ENCODE measurements at places on chromosomes 4 and X.

- DNase-seq: no peak
These were observed 47.4 kb downstream of the ATXN3L start for GRCh38 chrX:13272426-13272825.

GRCh38 chrX:137847376-137847775, 281.4 kb downstream of the ZIC3 start:
- no peak for DNase-seq

GRCh38 chr4:10783351-10783750, 98.8 kb upstream of the CLNK start:
- no peak for DNase-seq

DNA sequence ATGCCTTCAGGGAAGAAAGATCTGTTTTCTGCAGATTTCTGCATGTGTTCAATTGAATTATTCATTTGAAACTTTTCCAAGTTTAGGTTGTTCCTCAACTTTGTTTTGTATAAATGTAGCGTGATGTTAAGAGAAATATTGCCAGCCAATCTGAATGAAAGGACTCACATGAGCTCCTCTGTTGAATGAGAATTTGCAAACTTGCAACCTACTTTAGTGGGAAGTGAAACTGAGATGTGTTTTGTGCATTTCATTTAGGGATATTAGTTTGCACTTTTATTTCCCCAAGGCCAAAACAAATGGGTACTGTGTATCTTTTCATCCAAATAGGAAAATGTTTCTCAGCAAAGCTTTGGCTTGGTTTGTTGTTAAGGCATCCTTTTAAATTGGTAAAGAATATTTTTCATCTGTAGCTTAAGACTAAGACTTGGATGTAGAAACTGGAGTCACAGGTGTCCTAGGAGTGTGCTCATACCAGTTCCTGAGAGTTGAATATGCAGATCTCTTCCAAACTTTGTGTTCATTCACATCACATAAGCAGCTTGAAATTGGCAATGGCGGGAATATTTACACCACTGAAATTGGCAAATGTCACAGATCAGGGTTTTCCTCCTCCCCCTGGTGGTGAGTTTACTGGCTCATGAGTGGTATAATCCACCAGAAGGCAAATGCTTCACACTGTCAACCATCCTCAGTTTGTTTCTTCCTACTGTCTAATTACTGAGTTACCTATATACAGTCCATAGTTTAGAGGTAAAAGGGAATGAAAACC, 193.6 kb upstream of the BANK1 start:
- DNase-seq: no peak

- no peak for DNase-seq
These were observed 55.5 kb upstream of the NYX start for GRCh38 chrX:41391606-41392005.
